ENCODE measurements at places on chromosomes 5 and 9.
A peak's percentile ranks its signal among the peaks of the same experiment; 100 is the strongest.

DNA sequence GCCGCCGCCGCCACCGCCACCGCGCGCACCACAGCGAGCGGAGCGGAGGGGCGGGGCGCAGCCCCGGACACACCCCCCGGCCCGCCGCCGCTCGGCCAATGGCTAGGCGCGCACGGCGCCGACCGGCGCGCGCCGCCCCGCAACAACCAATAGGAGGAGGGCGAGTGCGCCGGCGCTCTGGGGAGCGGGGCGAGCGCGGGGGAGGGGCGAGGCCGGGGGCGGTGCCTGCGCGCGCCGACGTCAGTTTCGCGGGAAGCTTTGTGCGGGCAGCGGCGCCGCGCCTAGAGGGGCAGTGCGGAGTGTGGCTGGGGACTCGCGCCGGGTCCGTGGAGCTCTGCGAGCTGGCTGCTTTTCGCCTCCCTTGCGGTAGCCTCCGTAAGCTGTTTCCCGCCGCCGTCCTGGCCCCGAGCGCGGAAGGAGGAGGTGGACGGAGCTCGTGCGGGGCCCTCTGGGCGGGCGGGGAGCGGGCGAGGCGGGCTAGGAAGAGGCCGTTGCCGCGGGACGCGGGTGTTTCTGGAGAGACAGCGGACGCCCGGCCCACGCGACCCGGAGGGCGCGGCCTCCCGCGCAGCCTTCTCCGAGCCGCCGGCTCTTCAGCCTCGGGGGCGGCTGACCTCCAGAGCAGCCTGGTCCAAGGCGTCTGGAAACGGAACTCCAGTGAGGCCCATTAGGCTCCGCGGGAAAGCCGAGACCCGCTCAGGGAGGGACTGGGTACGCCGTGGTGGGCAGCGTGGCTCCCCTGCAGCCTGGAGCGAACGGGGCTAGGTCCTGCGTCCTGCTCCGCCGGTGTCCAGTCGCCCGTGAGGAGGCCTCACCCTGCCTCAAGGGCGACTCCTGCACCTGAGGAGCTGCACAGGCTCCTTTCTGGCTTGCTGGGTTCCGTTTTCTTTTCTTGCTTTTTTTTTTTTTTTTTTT, at the start of gene ZMYND19:
Gene ZMYND19 (minus strand): TSS at position 44 of the 915 bp plus-strand sequence. CDS start 249 bp downstream, outside the sequence.
- peak; percentile 90 for DNase-seq

DNA sequence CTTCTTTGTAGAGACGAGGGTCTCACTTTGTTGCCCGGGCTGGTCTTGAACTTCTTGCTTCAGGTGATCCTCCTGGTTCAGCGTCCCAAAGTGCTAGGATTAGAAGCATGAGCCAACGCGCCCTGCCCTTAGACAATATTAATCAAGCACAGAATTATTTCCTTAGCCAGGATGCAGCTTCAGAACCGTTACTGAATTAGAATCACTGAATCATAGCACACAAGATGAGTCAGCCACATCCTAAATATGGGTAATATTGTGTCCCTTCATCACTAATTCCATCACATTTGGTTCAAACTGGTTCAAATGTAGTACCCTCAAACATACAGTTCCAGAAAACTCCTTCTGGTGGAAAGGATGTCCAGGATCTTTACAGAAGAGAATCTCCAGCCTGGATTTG, 82.7 kb downstream of the BNC2 start:
- no peak for DNase-seq

- DNase-seq: no peak
Measured at GRCh38 chr5:129356846-129357245, 103.3 kb upstream of the ADAMTS19 start.

GRCh38 chr5:83281658-83282057, 189.9 kb upstream of the VCAN start:
- no peak for DNase-seq

GRCh38 chr5:158265931-158266700, 407.2 kb upstream of the CLINT1 start:
- DNase-seq: no peak

All from lower lobe of right lung (tissue), 2 donors.